ENCODE measurements at places on chromosomes 5 and 9.

GRCh38 chr5:53318303-53318702, 162.1 kb upstream of the FST start:
- no peak for DNase-seq

DNA sequence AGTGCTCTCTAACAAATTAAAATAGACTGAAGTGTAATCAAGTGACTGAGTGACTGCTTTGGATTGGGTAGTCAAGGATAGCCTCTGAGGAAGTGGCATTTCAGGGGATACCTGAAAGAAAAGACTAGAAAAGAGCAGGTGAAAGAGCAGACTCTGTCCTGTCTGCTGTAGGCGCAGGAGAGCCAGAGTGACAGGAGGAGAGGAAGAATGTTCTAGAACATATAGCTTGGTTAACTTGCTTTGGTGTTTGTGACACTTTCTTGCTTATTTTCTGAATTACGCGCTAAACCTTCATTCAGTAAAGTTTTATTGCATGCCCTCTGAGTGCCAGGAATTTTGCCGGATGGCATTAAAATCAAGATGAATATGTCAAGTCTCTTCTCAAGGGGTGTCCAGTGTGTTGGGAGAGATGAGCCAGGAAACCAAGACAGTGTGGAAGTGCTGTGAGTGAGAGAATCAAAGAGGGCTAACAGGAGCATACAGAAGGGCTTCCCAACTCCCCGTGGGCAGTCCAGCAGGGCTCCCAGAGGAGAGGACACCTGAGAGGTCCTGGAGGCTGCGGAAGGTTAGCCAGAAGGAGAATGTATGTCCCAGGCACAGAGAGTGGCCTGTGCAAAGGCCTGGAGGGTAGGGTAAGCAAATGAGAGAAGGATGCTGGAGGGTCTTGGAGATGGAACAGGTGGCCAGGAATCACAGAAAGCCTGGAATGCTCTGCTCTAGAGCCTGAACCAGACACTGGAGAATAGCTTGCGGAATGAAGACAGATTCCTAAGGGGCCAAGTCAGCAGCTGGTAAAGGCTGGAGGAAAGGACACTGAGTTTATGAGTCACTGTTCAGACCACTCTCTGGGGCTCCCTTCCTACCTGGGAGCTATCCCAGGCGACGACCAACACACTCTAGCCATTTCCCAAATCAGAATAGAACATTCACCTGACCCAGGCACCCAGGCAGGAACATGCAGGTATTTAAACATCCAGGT, 59.3 kb downstream of the SLC22A5 start:
- DNase-seq, result no peak

GRCh38 chr9:2208991-2209390, 193.8 kb downstream of the SMARCA2 start:
- DNase-seq, result no peak

DNA sequence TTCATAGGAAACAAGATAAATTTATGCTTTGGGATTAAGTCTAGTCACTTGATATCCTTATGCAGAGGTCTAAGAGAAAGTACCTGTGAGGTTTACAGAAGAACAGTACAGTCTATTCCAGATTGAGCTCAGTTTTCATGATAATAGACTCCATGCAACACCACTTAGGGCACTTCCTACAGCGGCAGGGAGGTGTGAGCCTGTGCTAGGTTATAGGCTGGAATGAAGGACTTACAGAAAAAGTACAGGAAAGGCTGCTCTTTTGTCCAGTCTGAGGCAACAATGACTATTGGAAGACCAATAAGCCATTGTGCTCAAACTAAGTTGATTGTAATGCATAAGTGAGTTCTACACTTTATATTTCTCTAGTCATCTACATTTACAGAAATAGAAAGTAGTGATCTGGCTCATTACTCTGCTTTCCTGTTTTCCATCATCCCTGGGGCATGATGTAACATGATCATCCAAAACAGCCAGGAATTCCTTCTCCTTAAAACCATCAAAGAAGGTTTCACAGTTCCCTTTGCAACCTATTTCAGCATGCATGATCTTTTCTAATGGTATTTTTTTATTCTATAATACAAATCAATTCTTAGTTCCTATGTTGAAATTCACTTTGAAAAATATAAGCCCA, 322.8 kb downstream of the SLF1 start:
- no peak for DNase-seq

DNA sequence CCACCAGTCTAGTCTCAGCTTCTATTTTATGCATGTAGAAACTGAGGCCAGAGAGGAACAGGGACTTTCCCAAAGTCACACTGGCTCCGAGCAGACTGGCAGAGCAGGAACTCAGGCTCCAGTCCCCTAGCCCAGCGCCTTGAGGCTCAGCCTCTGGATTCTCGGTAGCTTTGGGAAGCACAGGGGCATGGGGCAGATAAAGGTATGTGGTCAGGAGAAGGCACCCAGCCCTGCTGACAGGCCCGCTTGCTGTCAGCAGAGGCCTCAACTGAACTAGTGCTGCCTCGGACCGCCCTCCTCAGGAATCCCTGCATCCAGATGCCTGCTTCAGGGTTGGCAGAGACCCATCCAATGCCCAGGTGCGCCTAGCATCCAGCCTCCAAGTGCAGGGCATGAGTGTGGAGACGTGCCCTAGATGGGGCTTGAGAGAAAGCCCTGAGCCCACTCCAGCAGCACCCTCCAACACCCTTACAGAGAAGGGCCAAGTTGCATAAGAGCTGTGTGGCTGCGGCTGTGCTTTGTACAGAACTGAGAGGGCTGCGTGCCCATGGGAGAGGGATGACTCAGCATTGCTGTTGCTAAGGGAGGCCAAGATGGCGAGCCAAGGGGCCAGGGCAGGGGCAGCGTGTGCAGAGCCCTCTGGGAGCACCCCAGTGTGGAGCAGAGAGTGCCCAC, 168.6 kb downstream of the MACROH2A1 start:
- no peak for DNase-seq

GRCh38 chr9:116055536-116055935, 98.1 kb upstream of the PAPPA start:
- no peak for DNase-seq

- DNase-seq, result peak; percentile 62
Measured at GRCh38 chr9:121556580-121556979, 56.9 kb upstream of the GGTA1 start.

- no peak for DNase-seq
Measured at GRCh38 chr5:394671-395155, 48.3 kb upstream of the EXOC3 start.

DNA sequence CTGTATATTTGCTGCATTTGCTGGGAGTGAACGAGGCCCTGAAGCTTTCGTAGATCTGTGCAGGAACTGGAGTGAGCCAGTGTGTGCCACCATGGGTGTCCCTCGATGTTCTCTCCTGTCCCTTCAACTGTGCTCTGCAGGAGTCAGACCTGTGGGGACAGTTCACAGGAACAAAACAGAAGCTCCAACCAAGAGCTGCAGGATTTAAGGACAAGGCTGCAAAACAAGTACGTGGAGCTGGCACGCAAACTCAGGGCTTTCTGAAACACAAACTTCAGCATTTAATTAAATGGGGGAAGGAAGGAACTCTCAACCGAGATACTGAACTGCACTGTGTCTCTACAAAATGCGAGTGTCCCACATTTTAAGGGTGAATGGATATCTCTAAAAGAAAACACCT, 24.2 kb downstream of the BASP1 start:
- no peak for DNase-seq

DNA sequence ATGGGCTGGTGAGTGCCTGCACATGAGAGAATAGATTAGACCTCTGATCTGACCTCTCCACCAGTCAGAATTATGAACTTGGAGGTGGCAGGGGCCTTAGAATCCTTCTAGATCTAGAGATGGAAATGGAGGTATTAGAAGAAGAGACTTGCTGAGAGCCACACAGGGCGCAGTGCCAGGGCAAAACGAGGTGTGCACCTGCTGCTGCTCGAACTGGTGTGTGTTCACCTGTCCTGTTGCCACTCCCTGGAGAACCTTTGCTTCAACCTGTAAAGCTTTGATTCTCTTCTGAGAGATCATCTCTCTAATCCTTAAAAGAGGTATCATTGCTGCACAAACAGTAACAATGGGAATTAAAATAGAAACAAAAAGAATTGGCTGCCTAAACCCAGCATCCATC, 24.9 kb downstream of the FRMPD1 start:
- DNase-seq, result no peak

DNA sequence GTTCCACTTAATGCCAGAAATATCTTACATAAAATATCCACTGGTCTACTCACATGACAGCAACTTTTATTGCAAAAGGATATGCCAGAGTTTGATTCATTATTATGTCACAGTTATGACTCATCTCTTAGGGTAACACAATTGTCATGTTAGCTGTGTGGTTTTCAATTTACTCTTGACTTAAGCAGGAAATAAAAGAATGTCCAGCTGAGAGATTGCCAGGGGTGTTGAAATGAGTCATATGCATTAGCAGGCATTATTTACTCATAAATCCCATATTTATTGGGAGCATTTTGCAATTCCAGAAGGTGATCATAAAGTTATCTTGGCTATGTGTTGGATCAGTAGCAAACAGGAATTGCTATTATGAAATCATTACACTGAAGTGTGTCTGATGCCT, 1164.6 kb upstream of the CDH18 start:
- DNase-seq, result peak; percentile 45

DNA sequence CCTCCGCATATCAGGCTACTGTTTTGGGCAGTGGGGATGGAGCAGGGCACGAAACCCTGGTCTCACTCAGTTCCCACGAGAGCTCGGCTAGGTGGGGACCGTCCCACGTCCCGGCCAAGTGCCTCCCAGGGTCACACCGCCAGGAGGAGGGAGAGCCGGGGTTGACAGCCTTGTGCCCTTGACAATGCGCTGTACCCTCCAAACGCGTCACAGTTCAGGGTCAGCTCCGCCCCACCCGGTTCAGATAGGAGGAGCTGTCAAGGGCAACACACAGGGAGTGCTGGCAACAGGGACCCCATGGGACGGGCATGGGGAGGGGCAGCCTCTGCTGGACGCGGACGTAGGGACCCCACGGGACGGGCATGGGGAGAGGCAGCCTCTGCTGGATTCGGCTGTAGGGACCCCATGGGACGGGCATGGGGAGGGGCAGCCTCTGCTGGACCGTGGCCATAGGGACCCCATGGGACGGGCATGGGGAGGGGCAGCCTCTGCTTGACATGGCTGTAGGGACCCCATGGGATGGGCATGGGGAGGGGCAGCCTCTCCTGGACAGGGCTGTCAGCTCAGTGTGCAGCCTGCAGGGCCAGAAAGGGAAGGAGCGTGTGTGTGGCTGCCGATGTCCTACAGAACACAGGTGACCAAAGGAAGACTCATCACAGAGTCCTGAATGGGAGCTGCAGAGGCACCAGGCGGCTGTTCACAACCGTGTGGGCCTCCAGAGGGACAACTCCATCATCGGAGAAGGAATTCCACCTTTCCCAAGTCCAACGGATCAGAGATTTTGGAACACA, 29.4 kb downstream of the PNPLA7 start:
- no peak for DNase-seq

DNA sequence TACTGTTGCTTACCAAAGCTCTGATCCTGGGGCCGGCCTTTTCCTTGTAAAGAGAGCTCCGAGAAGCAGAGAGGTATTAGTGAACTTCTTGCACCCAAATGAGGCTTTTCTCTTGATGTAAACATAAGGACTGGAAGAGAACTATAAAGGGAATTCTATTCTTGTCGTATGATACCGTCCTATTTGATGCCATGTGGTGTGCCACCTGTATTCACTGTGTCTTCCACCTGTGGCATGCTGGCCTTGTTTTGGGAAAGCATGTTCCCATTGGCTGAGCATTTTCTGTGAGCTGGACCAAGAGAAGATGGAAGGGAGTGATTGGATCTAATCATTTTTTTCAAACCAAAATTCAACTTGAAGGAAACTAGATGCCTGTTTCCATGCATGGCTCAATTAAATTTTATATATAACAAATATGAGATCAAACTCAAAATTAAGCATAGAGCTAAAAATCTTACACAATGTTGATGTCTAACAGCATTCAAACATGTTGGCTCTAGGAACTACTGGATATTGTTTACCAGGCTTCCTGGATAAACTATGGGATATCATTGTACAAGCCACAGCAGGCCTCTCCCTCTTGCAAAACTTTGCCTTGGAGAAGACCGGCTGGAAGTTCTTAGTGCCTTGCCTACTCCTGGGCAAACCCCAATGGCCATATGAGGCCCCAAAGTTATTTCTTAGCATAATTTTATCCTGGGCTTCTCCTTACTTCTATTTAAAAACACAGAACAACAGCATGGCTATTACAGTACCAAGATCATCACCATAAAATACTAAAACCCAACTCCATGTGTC, 115.3 kb downstream of the TSSK1B start:
- no peak for DNase-seq

DNA sequence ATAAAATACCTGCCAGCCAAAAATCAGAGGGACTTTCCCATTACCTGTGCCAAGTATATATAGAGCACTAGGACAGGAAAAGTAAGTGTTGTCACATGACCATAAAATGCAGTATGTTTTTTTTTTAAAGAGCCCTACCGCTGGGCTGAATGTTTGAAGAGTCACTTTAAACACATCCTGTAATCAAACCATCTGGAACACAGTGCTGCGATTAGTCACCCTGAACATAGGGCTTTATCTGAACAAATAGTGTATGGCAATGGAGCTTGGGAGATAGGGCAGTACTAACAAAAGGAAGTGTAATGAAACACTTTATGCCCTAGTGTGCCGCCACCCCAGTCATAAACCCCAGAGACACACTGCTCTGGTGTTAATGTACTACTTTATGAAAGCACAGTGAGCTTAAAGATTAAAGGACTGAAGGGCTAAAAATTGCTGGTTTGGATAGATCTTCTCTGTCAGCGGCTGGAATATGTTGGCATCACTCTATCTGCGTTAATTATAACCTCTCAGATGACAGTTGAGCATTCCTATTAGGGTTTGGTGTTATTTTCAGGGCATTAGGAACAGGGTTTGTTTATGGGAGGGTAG, 90.4 kb downstream of the ZNF608 start:
- DNase-seq, result no peak

- DNase-seq, result no peak
Measured at GRCh38 chr5:73682176-73682575, 56.2 kb downstream of the ARHGEF28 start.

DNA sequence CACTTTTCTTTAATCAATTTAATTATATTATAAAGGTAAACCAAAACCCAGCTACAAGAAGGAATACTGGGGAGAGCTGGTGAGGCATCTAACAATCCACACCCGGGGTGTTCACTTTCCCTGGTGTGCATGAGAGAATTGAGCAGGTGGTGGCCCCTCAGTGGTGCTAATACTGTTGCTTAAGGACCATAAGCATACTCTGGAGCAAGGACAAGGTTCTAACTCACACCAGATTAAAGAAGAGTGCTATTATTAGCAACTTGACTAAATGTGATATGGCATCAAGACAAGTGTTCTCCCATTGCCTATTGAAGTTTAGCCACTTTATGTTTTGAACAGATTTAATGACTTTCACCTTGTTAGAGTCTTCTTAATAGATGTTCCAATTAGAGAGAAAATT, 8.8 kb downstream of the RGS7BP start:
- DNase-seq, result no peak

- no peak for DNase-seq
Measured at GRCh38 chr9:23934291-23934906, 108.4 kb upstream of the ELAVL2 start.

GRCh38 chr5:74421377-74421776, 219.2 kb downstream of the ENC1 start:
- no peak for DNase-seq

All from HS-27A (cell line).